HL-60 (cell line): ENCODE measurements at places on chromosomes 6 and 20.
A peak's percentile ranks its signal among the peaks of the same experiment; 100 is the strongest.

DNA sequence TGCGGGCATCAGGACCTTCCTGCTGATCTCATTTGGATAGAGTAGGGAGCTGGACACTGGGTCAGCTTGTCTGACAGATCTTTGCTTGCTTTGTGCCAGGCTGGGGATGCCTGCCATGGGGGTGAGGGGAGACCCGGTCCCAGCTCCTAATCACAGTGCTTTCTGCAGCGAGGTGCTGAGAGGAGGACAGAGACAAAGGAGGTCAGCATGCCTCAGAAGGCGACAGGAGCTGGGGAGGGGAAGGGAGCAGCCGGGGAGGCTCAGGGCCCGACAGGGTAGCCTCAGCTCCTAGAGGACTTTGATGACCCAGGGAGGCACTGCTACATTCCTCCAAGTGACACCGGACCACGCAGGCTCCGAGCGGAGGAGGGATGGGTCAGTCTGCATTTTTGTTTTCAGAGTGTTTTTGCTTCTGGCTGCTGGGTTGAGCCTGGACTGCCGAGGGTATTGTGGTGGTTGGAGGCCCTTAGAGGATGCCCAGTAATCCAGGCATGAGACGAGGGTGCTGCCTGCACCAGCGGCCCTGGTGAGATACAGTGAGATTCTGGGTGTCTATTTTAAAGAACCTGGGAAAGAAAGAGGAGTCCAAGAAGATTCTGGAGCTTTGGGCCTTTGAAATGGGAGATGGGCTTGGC is 7.8 kb downstream of the RBM38 start:
- no peak for DNase-seq

DNA sequence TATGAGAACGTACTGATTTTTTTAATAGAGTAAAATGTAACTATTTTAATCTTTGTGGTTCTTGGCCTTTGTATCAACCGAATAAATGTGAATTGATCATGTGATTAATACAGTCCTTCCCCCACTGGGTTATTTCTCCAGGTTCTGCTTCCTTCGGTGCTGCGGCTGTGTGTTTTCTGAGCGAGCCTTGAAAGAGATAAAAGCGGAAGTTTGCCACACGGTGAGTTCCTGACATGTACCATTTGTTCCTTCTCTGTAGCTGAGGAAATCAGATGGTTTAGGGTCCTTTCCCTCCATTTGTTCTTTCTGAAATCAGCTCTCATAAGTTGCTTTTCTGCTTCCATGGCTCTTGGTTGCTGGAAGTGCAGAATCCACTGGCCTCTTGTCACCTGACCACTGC is 15.5 kb downstream of the RTF2 start:
- DNase-seq = peak; percentile 86

GRCh38 chr6:117498159-117498558 is 15.7 kb downstream of the DCBLD1 start:
- DNase-seq = no peak

DNA sequence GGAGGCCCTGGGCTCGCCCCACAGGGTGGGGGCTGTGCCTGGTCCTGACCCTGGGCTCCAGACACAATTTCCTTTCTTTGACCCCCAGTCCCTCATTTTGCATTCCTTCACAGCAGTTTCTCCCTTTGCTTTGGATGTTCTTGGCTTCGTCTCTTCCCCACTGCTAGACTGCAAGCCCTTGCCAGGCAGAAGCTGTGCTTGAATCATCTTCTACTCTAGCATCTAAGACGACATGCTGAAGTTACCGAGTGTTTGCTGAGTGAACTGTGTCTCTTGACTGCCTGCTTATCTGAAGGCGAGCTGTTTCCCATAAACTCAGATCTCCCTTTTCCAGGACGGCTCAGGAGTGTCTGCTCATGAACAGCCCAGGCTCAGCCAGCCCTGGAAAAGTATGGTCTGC is 14.3 kb upstream of the SYNDIG1 start:
- DNase-seq = no peak

- no peak for DNase-seq
These were observed 61.6 kb downstream of the PREX1 start for GRCh38 chr20:48766205-48766604.

GRCh38 chr6:133277900-133278545 is 36.9 kb downstream of the EYA4 start:
- DNase-seq = no peak

GRCh38 chr6:44540881-44541280 is 153.4 kb downstream of the CDC5L start:
- no peak for DNase-seq

GRCh38 chr6:118912646-118913045 is 18.7 kb downstream of the ASF1A start:
- DNase-seq = no peak

- no peak for DNase-seq
These were observed 125.3 kb upstream of the B3GAT2 start for GRCh38 chr6:71082033-71082650.

DNA sequence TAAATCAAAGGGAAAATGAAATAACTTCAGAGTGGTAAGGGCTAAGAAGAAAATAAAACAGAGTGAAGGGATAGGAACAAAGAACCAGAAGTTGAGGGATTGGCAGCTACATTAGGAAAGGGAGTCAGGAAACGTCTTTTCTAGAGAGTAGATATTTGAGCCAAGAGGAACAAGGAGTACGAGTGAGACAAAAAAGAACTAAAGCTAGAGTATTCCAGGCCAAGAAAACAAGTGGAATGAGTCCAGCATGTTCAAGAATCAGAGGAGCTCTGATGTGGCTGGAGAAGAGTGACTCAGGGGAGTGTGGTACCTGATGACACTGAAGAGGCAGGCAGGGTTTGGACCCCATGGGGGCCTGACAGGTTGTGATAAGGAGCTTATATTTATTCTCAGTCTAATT is 66.3 kb downstream of the CEP162 start:
- DNase-seq = no peak

DNA sequence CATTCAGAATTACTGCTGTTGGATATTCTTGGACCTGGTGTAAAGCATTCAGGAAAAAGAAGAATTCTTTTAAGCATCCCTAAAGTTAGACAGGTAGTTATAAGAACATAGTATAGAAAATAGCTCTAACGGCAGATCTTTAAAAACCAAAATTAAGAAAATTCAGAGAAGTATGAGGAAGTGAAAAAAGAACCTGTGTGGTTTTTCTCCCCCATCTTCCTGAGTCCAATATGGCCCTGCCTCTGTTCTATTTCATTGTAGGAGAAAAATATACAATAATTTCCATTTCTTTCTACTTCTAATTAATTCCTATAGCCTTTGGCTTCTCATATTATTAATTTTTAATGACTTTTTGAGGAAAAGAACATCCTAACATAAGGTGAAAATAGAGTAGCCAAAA is 47.1 kb downstream of the FHL5 start:
- DNase-seq = no peak

GRCh38 chr6:120675886-120676285 is 658.4 kb downstream of the TBC1D32 start:
- no peak for DNase-seq

GRCh38 chr6:586553-586952 is 70.3 kb downstream of the HUS1B start:
- no peak for DNase-seq

DNA sequence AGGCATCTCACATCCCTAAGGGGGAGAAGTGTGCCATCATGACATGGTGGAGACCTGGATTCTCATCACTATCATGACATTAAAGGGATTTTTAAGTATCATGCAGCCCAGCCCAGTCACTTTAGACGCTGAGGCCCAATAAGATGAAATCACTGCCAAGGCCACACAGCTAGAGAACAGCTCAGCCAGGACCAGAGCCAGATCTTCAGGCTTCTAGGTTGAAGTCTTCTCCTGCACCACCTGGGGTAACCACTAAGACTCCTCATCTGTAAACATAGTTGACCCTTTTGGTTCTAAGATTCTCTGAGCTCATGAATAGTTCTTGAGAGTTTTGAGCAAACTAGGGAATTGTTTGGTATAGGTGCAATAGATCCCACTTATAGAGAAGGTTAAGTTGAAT is 125.1 kb downstream of the TCP11 start:
- DNase-seq = no peak

GRCh38 chr6:55450005-55450404 is 122.7 kb downstream of the GFRAL start:
- DNase-seq = no peak

DNA sequence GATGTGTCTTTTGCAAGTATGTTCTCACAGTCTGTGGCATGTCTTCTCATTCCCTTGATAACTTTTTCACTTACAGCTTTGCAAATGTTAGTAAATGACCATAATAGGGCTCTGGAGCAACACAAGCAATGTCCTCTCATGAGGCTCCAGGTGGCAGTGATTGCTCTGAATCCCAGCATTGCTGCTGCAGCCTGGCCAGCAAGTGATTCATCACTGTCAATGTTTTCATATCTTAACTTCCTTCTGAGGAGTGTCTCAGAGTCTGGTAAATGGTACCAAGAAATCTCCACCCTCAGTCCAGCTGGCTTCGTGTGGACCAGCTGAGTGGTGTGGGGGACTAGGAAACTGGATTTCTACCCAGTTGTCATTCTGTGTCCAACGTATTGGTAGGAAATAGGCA is 139.6 kb downstream of the MYLK4 start:
- no peak for DNase-seq

DNA sequence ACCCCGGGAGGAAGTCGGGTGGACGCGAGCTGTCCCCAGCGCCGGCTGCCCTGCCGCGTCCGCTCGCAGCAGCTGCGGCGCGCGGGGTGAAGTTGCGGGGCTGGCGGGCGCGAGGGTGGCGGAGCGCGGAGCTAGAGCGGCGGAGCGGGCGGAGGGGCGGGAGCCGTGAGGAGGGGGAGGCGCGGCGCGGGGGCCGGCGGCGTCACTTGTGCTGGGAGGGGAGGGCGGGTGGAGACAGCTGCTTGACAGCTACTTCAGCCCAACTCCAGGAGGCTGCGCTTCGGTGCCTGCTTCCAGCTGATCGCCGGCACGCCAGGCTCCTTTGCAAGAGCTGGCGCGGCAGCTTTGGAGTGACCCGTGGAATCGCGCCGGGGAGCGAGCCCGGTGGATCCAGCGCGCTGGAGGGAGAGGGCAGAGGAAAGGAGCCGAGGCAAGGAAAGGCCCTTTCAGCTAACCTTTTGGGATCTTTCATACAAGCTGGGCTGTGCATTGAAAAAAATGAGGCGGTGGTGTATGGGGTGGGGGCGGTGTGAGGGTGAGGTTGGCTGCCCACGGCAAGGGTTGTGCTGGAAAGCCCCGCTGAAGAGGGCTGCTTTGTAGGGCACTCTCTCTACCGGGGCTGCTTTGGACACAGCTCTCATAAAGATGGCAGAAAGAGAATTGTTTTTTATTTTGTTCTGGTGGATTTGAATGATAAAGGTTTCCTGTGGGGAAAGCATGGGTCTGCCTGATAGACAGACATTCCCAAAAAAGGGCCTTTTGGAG is 24.6 kb downstream of the RIPOR2 start:
- no peak for DNase-seq

- no peak for DNase-seq
These were observed 107.4 kb downstream of the B3GAT2 start for GRCh38 chr6:70849348-70850069.

DNA sequence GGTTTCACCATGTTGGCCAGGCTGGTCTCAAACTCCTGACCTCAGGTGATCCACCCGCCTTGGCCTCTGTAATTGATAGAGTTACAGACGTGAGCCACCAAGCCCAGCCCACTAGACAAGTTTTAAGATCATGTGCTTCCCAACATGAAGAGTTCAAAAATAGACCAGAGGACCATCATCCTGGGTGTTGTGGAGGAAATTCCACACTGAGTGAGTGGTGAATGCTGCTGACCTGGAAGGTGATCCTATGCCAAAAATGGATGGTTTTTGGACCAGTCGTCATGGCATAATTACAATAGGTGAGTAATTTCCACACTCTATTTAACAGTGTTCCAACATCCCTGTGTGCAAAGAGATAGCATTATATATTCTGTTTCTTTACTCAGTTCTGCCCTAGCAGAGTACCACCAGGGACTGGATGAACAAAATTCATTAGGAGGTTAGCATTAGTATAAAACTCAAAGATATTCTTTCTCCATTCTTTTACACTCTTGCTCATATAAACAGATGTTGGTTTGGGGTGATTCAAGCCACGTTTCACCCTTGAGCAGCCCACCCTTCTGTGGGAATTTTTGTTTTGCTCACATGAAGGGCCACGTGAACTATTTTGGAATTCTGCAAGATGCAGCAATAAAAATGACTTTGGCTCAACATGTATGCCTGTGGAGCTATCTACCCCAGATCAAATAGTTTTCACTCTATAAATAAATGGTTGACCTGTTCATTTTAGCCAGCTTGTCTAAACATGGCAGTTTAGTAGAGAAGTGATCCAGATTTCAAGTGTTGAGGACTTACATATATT is 206.2 kb upstream of the TCF21 start:
- DNase-seq = no peak

DNA sequence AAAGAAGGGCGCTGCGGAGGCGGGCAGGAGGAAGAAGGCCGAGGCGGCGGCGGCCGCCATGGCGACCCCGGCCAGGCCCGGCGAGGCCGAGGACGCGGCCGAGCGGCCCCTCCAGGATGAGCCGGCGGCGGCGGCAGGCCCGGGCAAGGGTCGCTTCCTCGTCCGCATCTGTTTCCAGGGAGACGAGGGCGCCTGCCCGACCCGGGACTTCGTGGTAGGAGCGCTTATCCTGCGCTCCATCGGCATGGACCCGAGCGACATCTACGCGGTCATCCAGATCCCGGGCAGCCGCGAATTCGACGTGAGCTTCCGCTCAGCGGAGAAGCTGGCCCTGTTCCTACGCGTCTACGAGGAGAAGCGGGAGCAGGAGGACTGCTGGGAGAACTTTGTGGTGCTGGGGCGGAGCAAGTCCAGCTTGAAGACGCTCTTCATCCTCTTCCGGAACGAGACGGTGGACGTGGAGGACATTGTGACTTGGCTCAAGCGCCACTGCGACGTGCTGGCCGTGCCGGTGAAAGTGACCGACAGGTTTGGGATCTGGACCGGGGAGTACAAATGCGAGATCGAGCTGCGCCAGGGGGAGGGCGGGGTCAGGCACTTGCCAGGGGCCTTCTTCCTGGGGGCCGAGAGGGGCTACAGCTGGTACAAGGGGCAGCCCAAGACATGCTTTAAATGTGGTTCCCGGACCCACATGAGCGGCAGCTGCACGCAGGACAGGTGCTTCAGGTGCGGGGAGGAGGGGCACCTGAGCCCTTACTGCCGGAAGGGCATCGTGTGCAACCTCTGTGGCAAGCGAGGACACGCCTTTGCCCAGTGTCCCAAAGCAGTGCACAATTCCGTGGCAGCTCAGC is 780 bp downstream of the ZCCHC3 start:
- peak; percentile 86 for DNase-seq

GRCh38 chr6:136618086-136618485 is 67.9 kb upstream of the MAP7 start:
- DNase-seq = no peak

GRCh38 chr20:47688385-47689381 is 96.6 kb downstream of the SULF2 start:
- no peak for DNase-seq
